ENCODE measurements at places on chromosomes 4 and X.

GRCh38 chrX:154602766-154603437, 16.2 kb downstream of the CTAG1B start:
- no peak for DNase-seq

- DNase-seq = peak; percentile 74
Observed at GRCh38 chrX:153934762-153935325, at the start of gene NAA10. TSS of gene NAA10 (minus strand) at chrX:153935037. CDS start at chrX:153934904, 133 bp downstream.

DNA sequence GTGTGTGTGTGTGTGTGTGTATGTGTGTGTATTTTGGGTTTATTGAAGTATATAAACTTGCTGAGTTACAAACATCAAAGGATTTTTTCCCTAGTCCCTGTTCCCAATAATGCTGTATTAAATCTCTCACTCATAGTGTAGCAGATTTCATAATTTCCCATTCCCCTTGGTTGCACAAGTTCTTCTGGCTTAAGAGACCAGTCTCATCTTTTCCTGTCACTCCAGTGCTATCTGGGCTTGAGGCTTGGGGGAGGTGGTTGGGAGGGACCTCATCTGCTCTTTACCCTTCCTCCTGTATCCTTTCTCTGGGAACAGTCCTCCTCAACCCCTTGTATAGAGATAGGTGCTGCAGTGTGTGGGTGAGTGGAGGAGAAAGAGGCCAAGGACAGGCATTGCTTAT, 285.4 kb upstream of the BOD1L1 start:
- no peak for DNase-seq

DNA sequence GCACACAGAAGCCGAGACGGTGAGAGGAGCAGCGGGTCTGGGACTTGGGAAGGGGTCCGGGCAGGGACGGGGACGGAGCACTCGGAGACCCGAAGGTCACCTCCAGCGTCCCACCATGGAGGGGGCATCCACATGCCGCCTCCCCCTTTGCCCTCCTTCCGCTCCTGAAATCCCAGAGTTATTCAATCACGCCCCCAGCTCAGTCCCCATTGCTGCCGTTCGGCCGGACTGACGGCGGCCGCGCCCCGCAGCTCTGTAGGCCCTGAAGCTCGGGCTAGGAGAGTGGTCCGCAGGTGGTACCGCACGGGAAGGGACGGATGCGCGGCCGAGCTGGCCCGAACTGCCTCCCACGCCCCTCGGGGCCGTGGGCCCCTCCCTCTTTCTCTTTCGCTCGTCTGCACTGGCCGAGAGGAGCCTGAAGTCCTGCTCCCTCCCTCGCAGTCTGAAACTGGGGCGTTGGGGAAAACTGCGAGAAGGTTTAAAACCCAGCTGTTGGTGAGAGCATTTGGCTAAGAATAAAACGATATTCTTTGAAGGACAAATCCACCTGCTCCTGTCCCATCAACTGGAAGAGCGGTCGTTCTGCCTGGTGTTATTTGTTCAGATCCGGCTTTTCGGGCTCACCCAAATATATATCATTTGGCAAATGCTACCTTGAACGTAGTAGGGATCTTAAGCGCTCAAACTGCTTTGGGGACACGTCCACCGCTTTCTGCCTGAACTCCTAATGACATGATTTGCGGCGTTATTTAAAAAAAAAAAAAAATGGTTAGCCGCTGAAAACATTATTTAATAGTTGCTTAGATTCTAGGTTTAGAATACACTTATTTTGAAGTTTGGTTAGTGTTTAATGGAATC, 719 bp downstream of the USO1 start:
- DNase-seq = peak; percentile 70

GRCh38 chrX:1610736-1611135, 4.1 kb upstream of the ASMT start:
- DNase-seq = no peak

- DNase-seq = no peak
Observed at GRCh38 chr4:167419468-167420140, 185.3 kb upstream of the SPOCK3 start.

GRCh38 chrX:70338290-70338689, 48.4 kb downstream of the KIF4A start:
- DNase-seq = no peak

DNA sequence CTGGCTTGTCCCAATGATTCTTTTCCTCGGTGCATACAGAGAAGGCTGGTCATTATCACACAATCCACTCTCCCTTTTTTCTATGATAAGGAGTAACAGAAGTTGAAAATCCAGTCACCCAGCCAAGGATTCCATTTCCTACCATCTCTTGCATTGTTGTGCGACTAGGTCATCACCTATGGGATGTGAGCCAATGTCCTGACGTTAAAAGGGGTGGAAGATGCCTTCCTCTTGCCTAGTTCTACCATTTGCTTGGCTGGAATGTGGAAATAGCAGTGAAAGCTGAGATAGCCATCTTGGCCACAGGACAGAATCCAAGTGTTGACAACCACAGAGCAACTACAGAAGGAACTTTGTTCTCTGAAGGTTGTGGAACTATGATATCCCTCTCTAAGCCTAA, 132.2 kb upstream of the KIT start:
- DNase-seq = no peak

DNA sequence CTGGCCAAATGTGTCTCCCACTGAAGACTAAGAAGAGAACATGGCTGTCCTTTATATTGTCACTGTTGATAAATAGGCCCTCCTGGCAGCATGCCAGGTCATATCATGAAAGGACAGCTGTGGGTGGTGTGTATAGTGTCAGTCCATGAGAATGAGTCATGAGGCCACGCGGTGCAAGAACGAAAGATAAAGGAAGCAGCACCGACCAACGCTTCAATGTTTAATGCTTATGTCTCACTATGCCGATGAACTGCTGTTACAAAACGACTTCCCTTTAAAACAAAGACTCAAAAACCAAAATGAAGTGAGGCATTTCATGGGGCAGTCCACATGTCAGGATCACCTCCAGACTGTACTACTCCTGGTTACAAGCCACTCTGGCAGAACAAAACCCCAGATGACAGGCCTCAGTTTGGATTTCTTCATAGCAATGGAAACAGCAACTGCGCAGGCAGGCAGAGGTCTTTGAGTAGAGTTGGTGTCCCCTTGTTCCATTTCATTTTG, 5.2 kb upstream of the TCEANC start:
- DNase-seq = peak; percentile 51

- DNase-seq = no peak
Observed at GRCh38 chrX:1389993-1390285, 2.0 kb downstream of the SLC25A6 start.

GRCh38 chrX:19743386-19743785, 144.0 kb downstream of the SH3KBP1 start:
- no peak for DNase-seq

DNA sequence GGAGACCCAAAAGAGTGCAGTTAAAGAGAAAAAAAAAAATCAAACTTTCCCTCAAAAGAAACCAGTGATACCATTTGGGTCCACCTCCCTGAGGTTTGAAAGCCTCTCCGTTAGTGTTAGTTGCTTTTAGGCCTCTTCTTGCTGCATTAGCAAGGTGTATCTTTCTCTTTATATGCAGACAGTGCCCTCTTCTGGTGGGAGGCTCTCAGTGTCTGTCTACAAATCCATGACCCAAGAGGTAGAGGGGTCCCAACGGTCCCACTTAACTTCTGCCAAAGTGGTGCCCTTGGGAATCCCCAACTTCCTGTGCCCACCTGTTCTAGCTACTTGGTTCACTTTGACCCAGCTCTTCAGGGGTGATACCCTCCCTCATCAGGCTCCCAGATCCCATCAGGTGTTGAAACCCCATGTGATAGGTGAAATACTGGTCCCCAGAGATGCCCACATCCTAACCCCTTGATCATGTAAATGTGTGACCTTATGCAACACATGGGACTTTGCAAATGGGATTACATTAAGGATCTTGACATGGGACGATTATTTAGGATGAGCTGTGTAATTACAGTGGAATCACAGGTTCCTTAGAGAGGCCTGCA, 63.7 kb upstream of the CD99 start:
- peak; percentile 57 for DNase-seq

- DNase-seq = no peak
Observed at GRCh38 chr4:158856852-158857251, 88.0 kb downstream of the FNIP2 start.

GRCh38 chr4:46946919-46947536, 38.0 kb upstream of the COX7B2 start:
- no peak for DNase-seq

GRCh38 chrX:69142788-69143469, 22.3 kb downstream of the PJA1 start:
- DNase-seq = no peak

- no peak for DNase-seq
Observed at GRCh38 chrX:119728487-119728886, 29.9 kb upstream of the SOWAHD start.

DNA sequence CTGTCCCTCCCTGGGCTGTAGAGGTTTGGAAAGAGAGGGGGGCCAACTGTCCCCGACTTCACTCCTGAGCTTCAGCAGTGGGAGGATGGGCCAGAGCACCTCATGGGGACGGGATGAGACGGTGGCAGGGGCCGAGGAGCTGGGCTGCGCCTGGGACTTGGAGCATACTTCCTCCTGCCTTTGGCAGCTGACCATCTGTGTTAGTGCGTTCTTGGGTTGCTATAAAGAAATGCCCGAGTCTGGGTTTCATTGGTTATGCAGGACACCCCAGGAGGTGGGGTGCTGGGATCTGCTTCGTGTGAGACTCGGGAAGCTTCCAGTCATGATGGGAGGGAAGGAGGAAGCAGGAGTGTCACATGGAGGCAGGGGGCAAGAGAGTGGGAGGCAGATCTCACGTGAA, 7.4 kb downstream of the PSAPL1 start:
- DNase-seq = no peak

- DNase-seq = no peak
Observed at GRCh38 chr4:73676861-73677323, 56.7 kb upstream of the RASSF6 start.

DNA sequence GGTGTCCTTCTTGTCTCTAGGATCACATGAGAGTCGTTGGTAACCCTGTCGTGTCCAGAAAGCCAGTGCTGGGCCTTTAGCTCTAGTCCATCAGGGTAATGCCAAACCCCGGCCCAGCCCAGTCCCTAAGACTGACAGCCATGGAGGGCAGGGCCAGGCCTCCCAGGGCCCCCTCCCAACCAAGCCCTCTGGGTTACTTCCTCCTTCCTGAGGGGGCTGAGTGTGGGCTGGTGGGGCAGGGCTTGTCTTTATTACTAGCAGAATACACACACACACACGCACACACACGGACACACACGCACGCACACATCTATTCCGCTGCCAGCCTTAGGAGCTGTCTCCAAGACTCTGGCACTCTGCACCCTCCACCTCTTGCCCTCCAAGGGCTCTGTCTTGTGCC, 35.6 kb upstream of the CDKN2AIP start:
- DNase-seq = no peak

GRCh38 chr4:16205298-16206164, 20.7 kb downstream of the TAPT1 start:
- no peak for DNase-seq

Measured in stimulated activated naive CD8-positive, alpha-beta T cell treated with anti-CD3 and anti-CD28 coated beads, Interleukin-15, Interleukin-2, amounts not matched to agents 100 U/mL and 50 U/mL, for 24 hours (primary cell).